ELR (cell line): ENCODE measurements at places on chromosomes 13 and 19.
A peak's percentile ranks its signal among the peaks of the same experiment; 100 is the strongest.

DNA sequence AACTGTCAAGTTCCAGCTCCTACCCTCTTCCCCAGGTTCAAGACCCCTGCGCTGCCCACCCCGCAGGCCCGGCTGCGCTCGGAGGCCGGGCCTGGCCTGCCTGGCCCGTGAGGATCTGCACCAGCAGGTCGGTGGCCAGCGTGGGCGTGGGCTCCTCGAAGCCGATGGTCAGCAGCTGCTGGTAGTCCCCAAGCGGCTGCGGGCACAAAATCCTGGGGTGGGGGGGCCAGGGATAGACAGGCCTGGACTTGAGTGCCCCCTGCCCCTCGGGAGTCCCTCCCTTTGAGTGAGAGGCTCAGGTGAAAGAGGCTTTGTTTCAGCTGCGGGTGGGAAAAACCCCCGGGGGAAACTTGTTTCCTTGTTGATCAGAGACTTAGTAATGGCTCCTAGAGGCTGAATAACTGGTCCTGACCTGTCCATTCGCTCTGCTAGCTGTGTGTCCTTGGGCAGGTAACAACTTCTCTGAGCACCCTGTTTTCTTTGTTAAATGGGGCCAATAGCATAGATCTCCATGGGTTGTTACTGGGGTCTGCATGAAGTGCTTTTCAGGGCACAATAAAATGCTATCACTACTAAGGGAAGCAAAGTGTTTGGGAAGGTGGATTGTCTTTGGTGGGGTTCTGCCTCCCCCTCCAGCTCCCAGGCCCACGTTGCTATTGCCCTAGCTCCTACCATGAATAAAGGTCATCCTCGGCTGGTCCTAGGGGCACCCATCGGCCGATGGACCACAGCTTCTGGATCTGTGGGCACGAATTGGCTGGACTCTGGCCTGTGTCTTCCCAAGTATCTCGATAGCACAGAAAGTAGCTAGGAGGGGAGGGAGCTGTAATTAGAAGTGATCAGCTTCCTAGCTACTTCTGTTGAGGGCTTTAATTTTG, 3.5 kb downstream of the C19orf67 start:
- DNase-seq = peak; percentile 44

DNA sequence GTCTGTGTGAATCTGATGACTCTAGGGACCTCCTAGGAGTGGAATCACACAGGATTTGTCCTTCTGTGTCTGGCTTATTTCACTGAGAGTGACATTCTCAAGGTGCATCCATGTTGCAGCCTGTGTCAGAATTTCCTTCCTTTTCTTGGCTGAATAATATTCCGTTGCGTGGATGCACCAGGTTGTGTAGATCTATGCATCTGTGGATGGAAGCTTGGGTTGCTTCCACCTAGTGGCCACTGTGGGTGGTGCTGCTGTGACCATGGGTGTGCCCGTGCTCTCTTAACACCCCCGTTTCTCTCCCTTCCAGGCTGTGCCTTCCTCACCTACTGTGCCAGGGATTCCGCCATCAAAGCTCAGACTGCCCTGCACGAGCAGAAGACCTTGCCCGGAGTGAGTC, 26.2 kb downstream of the CELF5 start:
- DNase-seq = peak; percentile 40

DNA sequence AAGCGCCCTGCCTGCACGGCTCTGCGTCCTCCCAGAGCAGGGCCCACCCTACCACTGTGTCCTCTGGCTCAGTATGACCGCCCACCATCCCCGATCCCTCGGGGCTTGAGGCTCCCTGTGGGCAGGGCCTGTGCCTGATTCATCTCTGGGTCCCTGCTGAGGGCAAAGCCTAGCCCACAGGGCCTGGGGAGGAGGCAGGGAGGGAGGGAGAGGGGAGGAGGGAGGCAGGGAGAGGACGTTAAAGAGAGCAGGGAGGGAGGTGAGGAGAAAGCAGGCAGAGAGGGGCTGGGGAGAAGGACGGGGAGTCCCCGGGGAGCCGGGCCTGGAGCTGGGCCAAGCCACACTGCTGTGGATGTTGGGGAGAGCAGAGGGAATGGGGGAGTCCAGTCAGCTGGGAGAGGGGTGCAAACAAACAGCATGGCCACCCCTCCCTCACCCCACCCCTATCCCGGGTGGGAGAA, 4.0 kb upstream of the ERFL start:
- no peak for DNase-seq

- DNase-seq = no peak
Measured at GRCh38 chr19:4878491-4878968, 11.1 kb upstream of the PLIN3 start.

DNA sequence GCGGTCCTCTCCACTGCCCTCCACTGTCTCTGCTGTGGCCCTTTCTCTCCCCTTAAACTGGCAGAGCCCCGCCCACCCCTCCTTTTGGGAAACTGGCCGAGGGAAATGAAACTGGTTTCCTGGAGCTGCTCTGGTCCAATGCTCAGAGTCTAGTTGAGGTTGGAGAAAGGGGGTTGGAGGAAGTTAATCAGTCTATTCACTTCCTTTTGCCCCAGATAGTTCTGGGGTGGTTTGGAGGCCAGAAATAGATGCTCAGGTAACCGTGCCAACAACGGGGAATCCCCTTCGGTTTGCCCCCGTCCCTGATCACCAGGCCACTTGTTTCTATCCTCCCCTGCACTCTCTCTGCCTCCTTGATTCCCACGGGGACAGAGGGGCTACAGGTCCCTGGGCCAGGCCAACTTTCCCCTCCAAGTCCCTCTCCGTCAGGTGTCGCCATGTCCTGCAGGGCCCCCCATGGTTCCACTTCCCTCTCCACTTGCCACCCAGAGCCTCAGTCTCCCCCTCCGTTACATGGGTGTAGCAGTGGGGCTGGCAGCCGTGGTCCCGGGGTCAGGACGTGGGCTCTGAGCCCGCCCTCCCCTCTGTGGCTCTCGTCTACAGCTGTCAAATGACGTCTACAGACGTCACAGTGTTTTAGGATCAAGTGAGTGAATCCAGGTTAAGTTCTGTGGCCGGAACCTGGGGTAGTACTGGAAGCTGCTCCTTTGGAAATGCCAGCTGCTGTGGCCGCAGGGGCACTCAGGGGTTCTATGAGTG, at the start of gene IL4I1:
TSS of gene IL4I1 (minus strand) at position 25 of the 759 bp plus-strand sequence. CDS start 727 bp downstream, outside the sequence.
- peak; percentile 40 for DNase-seq

GRCh38 chr13:59133903-59134302, 1029.8 kb downstream of the DIAPH3 start:
- no peak for DNase-seq

- DNase-seq = no peak
Measured at GRCh38 chr13:42968906-42969305, 23.1 kb downstream of the EPSTI1 start.

DNA sequence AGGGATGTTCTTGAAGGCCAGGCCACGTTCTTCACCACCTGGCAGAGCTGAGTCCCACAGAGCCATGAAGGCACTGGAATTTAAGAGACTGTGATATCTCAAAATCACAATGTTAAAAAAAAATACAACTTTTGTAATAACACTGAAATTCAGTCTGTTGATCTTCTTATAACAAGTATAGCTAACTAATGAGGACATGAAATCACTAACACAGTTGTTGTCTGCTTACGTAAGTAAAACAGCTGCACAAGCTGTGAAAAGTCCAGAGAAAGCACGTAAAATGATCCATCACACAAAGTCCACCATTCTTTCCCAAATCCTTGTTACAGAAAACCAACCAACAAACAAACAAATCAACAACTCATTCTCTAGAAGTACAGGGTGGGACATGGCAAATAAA, 32.9 kb downstream of the FLT3 start:
- DNase-seq = no peak

DNA sequence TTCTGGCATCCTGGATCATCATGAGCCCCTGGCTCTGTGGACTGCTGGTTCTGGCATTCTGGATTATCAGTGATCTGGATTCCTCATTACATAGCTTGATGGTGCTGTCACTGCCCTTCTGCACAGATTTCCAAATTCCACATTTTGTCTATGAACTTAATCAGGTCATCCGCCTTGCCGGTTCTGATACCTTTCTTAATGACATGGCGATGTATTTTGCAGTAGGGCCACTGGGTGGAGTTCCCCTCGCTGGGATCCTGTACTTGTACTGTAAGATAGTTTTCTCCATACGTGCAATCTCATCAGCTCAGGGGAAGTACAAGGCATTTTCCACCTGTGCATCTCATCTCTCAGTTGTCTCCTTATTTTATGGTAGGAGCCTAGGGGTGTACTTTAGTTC, 24.4 kb upstream of the OR7C2 start:
- peak; percentile 9 for DNase-seq

GRCh38 chr13:33745370-33746324, 72.3 kb upstream of the RFC3 start:
- DNase-seq = no peak

DNA sequence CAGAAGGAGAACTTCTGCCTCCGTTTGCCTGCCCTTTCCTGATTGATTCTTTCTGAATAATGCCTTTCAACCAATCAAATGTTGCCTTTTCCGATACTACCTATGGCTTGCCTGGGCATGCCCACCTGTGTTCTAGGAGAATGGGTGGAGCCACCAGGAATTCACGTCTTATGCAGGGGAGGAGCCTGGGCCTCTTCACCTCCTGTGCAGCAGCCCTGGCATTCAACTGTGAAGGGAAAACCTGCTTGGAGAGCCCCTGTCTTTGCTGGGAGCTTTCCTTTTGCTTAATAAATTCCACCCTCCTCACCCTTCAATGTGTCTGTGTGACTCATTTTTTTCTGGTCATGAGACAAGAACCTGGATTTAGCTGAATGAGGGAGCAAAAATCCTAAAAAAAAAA, 730.7 kb downstream of the UQCRFS1 start:
- DNase-seq = no peak

- peak; percentile 90 for DNase-seq
Measured at GRCh38 chr13:75771818-75772217, 135.7 kb downstream of the LMO7 start.

DNA sequence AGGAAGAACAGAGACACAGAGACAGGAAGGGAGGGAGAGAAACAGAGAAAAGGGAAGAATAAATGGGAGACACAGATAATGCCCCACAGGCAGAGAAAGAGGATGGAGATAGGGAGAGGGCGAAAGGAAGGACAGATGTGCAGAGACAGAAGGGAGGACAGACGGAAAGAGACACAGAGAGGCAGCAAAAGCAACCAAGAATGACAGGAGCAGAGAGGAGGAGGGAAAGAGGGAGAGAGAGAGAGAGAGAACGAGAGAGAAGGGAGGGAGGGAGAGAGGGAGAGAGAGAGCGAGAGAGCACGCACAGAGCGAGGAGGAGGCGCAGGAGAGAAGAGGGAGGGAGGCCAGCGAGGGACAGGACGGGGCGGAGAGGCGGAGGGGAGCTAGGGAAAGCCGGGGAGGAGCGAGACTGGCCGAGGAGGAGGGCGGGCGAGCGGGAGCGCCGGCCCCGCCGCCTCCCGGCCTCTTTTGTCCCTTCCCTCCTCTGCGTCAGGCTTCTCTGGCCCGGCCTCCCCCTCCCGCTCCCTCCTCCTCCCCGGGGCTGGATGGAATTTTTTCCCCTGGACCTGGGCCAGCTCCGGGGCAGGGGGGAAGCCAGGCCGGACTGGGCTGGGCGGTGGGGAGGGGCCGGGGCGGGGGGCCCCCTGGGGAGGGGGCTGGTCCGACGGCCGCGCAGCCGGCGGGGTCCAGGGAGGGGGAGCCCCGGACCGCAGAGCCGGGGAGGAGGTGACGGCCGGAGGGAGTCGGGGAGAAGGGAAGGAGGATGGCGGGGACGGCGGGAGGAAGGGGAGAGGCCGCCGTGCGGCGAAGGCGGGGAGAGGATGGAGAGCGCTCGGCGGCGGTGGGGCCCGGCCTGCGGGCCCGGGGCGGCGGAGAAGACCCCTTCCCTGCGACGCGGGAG, 4.2 kb upstream of the SPACA6 start:
- peak; percentile 89 for DNase-seq

- DNase-seq = no peak
Measured at GRCh38 chr13:39455521-39456175, 147.3 kb downstream of the LHFPL6 start.

- DNase-seq = no peak
Measured at GRCh38 chr13:93270769-93271742, 44.4 kb downstream of the GPC6 start.

GRCh38 chr13:74920920-74921319, 561.0 kb downstream of the TBC1D4 start:
- DNase-seq = peak; percentile 57

DNA sequence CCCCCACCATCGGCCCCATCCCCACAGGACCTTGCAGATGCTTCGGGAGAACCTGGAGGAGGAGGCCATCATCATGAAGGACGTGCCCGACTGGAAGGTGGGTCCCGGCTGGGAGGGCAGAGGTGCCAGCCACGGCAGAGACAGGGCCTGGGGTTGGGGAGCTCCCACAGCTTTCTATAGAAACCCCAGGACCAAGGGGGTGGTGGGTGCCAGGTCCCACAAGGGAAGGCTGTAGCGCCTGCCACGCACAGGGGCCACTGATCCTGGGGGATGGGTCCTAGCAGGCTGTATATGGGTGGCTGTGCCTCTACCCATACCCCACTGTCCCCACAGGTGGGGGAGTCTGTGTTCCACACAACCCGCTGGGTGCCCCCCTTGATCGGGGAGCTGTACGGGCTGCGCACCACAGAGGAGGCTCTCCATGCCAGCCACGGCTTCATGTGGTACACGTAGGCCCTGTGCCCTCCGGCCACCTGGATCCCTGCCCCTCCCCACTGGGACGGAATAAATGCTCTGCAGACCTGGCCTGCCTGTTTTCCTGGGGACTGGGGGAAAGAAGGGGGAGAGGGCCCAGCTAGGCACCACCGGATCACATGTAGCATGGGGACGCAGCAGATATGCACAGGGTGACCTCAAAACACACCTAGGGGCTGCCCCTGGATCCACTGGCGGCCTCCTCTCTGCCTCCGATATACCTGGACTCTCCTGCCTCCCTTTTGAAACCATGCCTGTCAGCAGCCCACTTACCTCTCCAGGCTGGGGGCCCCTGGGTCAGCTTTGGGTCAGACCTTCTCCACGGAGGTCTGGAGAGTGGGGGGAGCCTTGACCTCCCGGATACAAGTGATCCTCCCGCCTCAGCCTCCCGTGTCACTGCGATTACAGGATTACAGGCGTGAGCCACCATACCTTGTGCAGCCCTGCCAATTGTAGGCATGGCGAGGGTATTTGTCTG, 761 bp upstream of the YJEFN3 start:
- no peak for DNase-seq

DNA sequence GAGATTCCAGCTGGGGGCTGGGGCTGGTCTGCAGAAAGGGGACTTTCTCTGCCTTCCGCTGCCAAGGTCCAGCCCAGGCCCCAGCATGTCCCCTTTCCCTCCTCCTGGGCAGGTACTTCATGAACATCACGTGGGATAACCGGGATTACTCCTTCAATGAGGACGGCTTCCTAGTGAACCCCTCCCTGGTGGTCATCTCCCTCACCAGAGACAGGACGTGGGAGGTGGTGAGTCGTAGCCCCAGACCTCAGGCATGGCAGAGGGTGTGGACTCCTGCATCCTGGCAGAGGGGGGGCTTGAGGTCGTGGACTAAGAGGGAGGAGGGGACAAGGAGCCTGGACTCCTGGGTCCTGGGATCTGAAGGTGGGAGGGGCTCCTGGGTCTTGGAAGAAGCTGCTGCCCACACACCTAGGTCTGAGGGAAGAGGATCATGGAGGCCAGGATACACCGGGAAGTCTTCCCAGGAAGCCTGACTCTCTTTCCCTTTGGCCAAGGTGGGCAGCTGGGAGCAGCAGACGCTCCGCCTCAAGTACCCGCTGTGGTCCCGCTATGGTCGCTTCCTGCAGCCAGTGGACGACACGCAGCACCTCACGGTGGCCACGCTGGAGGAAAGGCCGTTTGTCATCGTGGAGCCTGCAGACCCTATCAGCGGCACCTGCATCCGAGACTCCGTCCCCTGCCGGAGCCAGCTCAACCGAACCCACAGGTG, 20.6 kb downstream of the GRIN2D start:
- DNase-seq = peak; percentile 57

- no peak for DNase-seq
Measured at GRCh38 chr19:41085748-41086415, 2.4 kb upstream of the CYP2A13 start.
